Suppressor macrophage treated with lipopolysaccharide for 1 hour (primary cell): ENCODE measurements at places on chromosomes 4 and X.

DNA sequence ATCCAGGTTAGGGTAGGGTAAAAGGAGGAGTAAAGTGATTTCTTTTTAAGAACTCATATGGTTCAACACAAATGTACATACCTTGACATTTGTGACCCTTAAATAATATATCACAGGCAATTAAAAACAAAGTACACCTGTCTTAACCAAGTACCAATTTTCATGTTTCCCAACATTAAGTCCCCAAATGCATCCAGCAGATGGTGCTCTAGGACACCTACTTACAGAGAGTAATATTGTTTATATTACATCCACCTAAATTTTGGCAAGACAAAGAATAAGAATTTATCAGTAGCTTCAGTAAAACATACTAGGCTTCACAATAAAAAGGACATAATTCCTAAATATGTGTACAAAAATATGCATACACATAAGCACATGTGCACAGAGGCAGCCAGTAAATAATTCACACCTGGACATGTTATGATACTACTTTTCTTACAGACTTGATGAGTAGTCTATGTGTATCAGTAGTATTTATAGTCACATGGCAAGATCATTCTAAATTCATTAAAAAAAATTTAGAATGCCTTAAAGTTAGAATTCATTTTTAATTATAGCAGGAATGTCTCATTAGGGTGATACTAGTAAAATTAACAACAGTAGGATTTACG is 219.7 kb downstream of the DCLK2 start:
- DNase-seq = peak; percentile 65

- peak; percentile 35 for DNase-seq
Observed at GRCh38 chrX:19670854-19671620, 155.7 kb upstream of the MAP3K15 start.

- no peak for DNase-seq
Observed at GRCh38 chrX:11564546-11564945, 101.2 kb downstream of the ARHGAP6 start.

- peak; percentile 5 for DNase-seq
Observed at GRCh38 chr4:72418458-72418857, 150.6 kb downstream of the ADAMTS3 start.

DNA sequence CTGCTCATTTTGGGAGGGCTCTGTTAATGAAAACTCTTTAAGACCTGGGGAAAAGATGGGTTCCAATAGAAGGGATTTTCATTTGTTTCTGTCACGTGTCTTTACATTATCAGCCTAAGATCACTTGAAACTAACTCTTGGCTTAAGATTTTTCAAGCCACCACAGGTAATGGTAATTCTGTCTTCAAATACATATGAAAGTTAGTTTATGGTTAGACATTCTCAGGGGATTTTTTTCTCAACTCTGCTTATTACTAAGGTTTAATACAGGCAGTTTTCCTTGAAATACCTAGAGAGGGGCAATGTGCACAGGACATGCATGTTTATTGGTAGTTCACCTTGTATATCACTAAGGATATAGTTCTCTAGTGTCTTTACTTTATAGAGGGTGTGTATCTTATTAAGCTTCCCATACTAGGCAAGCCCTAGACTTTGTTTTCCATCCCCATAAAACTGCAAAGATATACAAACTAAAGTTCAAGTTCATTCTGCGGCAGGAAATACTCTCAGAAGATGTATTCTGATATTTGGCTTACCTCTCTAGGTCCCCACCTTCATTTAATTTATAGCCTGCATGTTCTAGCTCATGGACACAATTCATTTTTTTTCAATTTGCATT is 38.2 kb upstream of the MYOZ2 start:
- no peak for DNase-seq

- no peak for DNase-seq
Observed at GRCh38 chr4:40524366-40525041, 105.2 kb downstream of the RBM47 start.

DNA sequence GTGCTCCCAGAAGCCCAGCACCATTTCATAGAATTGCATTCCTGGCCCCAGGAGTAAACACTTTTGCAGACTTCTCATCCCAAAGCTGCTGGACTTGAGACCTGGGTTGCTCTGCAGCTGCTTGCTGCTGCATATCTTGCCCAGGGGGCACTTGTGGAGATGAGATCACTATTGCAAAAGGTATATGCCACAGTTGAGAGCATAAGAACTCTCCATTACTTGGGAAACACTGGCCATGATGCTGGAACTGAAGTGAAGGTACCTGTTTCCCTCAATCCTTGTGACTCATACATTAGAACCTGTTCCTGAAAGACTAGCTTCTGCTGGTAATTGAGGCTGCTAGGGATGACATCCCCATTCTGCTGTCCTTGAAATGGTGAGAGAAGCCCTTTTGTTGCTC is 43.1 kb upstream of the WDR1 start:
- no peak for DNase-seq

- no peak for DNase-seq
Observed at GRCh38 chrX:143027275-143027674, 1.5 kb downstream of the SPANXN4 start.

- no peak for DNase-seq
Observed at GRCh38 chr4:147117431-147117830, 171.8 kb upstream of the TTC29 start.

- no peak for DNase-seq
Observed at GRCh38 chr4:174009686-174010451, 273.6 kb downstream of the FBXO8 start.

- DNase-seq = peak; percentile 47
Observed at GRCh38 chr4:62517716-62518115, 1317.6 kb downstream of the ADGRL3 start.

DNA sequence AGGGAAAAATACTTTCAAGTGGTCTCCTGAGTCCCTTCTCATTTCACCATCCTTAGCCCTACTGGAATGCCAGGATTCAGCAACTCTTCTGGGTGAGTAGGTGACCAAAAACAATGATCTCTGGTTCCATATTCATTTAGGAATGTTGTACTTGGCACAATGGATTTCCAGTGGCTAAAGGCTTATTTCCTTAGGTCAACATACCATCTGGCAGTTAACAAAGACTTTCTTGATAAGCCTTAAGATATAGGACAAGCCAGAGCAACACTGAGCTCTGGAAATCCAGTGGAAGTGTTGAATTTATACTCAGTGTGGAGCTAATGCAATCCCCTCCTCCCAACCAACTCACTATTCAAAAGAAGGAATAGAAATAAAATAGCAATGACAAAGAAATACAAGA is 139.4 kb upstream of the EMCN start:
- no peak for DNase-seq

DNA sequence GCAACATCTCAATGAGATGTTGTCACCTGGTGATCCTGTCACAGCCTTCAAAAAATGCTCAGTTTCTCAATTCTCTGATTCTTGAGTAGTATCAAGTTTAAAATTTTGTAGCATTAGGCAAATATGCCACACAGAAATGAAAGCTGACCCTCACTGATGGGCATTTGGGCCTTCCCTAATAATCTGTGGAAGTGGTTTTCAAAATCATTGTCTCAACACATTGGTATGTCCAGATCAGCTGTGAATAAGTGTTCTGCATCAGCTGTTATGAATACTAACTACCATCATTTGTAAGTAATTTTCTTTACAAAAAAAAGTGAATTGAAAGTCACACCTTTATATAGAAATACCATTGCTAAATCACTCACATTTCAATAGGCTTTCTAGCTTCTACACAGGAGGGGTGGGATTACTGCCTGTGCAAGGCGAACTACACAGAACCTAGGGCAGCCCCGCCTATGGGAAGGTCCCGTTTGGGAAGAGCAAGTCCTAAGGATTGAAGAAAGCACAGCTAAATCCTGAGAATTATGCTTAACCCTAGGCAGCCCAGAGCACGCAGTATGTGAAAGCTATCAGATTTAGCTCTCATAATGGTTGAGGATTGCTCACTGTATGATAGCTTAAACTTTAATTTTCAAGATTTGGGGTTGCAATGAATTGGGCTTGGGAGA is 73.4 kb downstream of the GPC3 start:
- DNase-seq = no peak

DNA sequence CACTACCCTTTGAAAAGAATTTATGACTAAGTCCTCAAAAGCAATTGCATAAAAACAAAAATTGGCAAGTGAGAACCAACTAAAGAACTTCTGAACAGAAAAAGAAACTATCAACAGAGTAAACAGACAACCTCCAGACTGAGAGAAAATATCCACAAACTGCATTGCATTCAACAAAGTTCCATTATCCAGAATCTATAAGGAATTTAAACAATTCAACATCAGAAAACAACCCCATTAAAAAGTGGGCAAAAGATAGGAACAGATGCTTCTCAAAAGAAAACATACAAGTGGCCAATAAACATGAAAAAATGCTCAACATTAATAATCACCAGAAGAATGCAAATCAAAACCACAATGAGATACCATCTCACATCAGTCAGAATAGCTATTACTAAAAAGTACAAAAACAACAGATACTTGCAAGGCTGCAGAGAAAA is 130.2 kb downstream of the GASK1B start:
- no peak for DNase-seq

DNA sequence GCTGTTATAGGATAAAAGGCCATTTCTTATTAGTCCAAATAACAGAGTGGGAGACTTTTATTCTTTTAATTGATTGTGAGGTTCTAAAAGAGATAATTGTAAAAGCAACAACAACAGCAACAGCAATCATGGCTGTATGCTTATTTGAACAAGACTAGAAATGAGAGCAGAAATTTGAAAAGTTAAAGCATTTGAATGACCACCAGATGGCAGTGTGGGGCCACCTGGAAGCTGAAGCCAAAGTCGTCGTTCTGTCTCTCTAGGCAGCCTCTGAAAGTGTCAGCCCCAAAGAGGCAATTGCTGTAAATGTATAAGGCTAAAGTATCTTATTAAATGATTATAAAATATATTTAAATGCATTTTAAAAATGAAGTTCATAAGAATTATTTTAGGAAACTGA is 42.2 kb downstream of the SH2D1A start:
- DNase-seq = peak; percentile 71

- DNase-seq = no peak
Observed at GRCh38 chrX:73964579-73964978, 339.4 kb upstream of the ZCCHC13 start.

DNA sequence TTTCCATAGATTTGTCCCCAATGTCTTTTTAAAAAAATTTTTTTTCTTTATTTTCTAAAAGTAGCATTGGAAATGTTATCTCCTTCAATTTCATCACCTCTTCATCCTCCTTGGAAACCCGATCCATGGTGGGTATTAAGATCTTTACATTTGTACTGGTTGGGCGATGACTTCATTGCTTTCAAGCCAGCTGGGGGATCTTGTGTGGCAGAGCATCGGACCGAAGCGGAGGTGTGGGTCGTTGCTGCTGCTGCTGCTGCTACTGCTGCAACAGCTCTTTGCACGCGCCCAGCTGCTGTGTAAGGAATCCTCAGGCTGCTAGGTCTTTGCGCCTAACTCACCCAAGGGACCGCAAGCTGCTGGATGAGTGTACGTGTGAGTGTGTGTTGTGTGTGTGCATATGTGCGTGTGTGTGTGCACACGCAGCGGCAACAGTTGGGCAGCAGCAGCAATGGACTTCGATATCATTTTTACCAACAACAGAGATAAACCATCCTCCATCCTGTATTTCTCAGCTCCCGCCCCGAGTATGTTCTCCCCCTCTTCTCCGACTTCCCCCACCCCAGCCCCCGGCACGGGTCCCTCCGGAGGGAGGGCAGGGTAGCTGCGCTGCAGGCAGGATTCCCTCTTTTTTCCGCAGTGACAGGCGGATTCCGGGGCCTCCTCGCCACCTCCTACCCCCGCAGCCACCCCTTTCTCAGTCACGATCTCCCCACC is 768 bp upstream of the CDKL5 start:
- DNase-seq = peak; percentile 15
